ENCODE measurements at places on chromosomes 2 and 18.
A peak's percentile ranks its signal among the peaks of the same experiment; 100 is the strongest.

GRCh38 chr2:42964439-42965083 lies 172.2 kb upstream of the HAAO start:
- peak; percentile 99 for DNase-seq

- peak; percentile 43 for DNase-seq
Measured at GRCh38 chr2:226544596-226545210, 254.9 kb downstream of the IRS1 start.

GRCh38 chr18:2424420-2424819 lies 146.9 kb downstream of the METTL4 start:
- no peak for DNase-seq

DNA sequence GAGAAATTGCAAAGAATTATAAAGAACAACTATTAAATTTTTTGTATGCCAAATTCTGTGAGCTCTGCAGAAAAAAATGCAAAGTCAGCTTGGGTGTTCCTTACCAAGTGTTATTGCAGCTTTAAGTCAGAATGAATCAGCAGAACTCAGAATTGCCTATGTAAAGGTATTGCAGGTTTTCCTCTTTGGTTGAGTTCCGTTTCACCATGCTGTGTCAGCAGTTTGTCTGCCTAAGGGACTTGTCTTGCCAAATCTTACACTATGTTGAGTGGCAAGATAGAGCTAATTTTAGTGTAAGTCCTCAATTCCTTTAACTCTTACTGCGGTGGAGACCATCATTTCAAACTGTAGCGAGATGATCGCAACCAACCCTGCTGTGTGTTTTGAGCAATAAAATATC lies 38.8 kb downstream of the ADAM23 start:
- DNase-seq = peak; percentile 15

DNA sequence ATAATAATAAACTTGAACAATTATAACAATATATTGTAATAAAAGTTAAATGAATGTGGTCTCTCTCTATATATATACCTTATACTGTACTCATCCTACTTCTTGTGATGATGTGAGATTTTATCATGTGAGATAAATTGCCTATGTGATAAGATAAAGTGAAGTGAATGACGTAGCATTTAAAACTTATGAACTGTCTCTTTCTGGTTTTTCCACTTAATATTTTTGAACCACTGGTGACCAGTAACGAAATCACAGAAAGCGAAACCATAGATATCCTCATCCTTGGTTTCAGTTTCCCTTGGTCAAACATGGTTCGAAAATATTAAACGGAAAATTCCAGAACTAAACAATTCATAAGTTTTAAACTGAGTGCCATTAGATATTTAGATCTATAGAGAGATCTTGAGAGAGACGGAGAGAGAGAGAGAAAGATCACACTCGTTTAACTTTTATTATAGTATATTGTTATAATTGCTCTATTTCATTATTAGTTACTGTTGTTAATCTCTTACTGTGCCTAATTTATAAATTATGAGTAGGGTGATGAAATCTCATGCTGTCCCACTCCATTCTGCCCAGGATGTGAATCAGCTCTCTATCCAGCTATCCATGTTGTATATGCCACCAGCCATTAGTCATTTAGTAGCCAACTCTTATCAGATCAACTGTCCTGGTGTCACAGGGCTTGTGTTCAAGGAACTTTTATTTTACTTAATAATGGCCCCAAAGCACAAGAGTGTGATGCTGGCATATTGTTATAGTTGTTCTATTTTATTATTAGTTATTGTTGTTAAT lies 156.8 kb downstream of the THADA start:
- peak; percentile 41 for DNase-seq

All from fibroblast of lung (primary cell).